Activated T-helper 2 cell treated with anti-CD3 and anti-CD28 coated beads, Interferon-gamma antibody, Interleukin-2, Interleukin-4, amounts not matched to agents 10 μg/mL and 5 μg/mL and 100 μg/mL, durations not matched to agents 14 hours and 24 hours and 36 hours (primary cell): ENCODE measurements at places on chromosomes 5 and 9.

GRCh38 chr9:95669253-95669652 is 152.5 kb upstream of the PTCH1 start:
- no peaks in the 10 kb centered on the region for H3K36me3 ChIP-seq
- DNase-seq, result no peak
- H3K27ac ChIP-seq, result no peak overlapping the region
- H3K4me1 ChIP-seq, result no peaks in the 10 kb centered on the region
- peaks cover 35% of the 10 kb centered on the region for H3K27me3 ChIP-seq
- H3K4me3 ChIP-seq, result no peak overlapping the region

DNA sequence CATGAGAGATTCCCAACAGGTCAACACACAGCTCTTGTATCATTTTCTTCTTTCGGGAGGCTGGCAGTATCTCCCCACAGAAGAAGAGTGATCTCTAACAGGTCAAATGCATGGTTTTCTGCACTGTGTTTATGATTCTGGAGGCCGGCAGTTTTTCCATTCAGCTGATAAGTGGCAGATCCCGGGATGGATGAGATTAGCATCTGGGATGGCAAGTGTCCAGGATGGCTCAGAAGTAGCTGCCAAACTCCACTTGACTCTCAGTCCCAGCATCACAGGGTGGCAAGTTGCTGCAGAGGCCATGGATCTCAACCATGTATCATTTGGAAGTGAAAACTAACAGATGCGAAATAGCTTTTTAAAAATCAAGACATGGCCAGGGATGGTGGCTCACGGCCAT is 97.8 kb upstream of the SLC44A1 start:
- H3K4me1 ChIP-seq, result no peaks in the 10 kb centered on the region
- DNase-seq, result no peak
- H3K36me3 ChIP-seq, result no peaks in the 10 kb centered on the region
- no peak overlapping the region for H3K27ac ChIP-seq
- no peak overlapping the region for H3K4me3 ChIP-seq
- peaks cover 8% of the 10 kb centered on the region for H3K27me3 ChIP-seq

- no peak overlapping the region for H3K27ac ChIP-seq
- peaks cover 18% of the 10 kb centered on the region for H3K4me1 ChIP-seq
- no peak overlapping the region for H3K4me3 ChIP-seq
- H3K27me3 ChIP-seq, result peaks cover 15% of the 10 kb centered on the region
- DNase-seq, result no peak
- peaks cover 3% of the 10 kb centered on the region for H3K36me3 ChIP-seq
Observed at GRCh38 chr9:96029722-96030530, 154.4 kb downstream of the ERCC6L2 start.

- DNase-seq, result no peak
- no peaks in the 10 kb centered on the region for H3K36me3 ChIP-seq
- no peak overlapping the region for H3K4me3 ChIP-seq
- H3K27me3 ChIP-seq, result no peaks in the 10 kb centered on the region
Observed at GRCh38 chr9:72856972-72857623, 95.8 kb downstream of the ALDH1A1 start.

- no peaks in the 10 kb centered on the region for H3K27me3 ChIP-seq
- H3K36me3 ChIP-seq, result no peaks in the 10 kb centered on the region
- H3K4me1 ChIP-seq, result no peaks in the 10 kb centered on the region
- no peak overlapping the region for H3K27ac ChIP-seq
- no peak for DNase-seq
- no peak overlapping the region for H3K4me3 ChIP-seq
Observed at GRCh38 chr9:76322810-76323209, 71.4 kb downstream of the RFK start.

DNA sequence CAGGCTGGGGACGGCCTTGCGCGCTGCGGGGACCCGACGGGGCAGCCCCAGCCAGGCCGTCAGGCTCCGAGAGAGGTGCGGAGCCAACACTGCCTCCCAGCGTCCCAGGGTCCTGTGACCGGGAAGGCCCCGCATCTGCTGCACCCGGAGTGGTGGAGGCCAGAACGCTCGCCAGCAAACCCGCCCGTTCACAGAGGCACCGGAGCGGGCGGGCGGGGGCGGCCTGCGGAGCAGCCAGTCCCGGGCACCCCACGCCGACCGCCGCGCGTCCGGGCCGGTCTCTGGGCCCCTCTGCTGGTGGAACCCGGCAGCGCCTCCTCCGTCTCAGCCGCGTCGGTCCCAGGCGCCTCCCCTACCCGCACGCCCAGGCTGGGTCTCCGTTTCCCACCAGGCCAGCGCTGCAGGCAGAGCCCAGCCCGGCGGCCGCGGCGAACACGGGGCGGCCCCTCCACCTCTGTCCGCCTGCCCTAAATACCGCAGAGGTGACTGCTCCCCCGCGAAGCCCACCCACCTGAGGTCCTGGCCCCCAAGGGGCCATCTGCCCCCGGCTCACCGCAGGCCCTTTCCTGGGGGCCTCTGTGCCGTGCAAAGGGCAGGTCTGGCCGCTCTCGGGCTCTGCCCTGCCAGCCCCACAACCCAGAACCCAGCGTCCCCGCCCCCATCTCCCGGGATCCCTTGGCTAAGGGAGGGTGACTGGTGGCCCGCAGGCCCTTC is 15.9 kb downstream of the EXD3 start:
- peaks cover 2% of the 10 kb centered on the region for H3K36me3 ChIP-seq
- H3K27me3 ChIP-seq, result peaks cover 2% of the 10 kb centered on the region

GRCh38 chr5:80149161-80149609 is 106.7 kb downstream of the SERINC5 start:
- DNase-seq, result no peak
- no peak overlapping the region for H3K27ac ChIP-seq
- no peaks in the 10 kb centered on the region for H3K27me3 ChIP-seq
- H3K36me3 ChIP-seq, result peaks cover 74% of the 10 kb centered on the region
- no peak overlapping the region for H3K4me3 ChIP-seq

GRCh38 chr5:139660923-139661814 is 13.0 kb downstream of the CXXC5 start:
- no peak overlapping the region for H3K4me3 ChIP-seq
- no peaks in the 10 kb centered on the region for H3K27me3 ChIP-seq
- no peak overlapping the region for H3K27ac ChIP-seq
- H3K36me3 ChIP-seq, result no peaks in the 10 kb centered on the region
- DNase-seq, result no peak

GRCh38 chr5:27020973-27021372 is 17.4 kb downstream of the CDH9 start:
- no peak overlapping the region for H3K4me3 ChIP-seq
- H3K4me1 ChIP-seq, result no peaks in the 10 kb centered on the region

DNA sequence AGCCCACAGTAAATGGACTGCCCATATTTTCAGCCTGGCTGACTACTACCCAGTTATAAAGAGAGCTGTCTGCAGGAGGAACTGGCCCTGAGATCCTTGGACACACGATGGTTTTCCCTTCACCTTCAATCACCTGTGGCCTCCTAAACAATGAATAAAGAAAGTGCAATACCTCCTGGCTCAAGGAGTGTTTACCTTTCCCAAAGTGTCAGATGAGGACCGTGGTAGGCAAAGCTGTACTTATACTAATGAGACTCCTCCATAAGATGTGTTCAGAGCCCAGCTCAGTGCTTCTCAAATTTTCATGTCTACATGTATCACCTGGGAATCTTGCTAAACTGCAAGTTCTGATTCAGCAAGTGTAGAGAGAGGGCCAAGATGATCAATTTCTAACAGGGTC is 284.5 kb upstream of the VLDLR start:
- no peaks in the 10 kb centered on the region for H3K27me3 ChIP-seq
- no peaks in the 10 kb centered on the region for H3K4me1 ChIP-seq
- no peak overlapping the region for H3K4me3 ChIP-seq

DNA sequence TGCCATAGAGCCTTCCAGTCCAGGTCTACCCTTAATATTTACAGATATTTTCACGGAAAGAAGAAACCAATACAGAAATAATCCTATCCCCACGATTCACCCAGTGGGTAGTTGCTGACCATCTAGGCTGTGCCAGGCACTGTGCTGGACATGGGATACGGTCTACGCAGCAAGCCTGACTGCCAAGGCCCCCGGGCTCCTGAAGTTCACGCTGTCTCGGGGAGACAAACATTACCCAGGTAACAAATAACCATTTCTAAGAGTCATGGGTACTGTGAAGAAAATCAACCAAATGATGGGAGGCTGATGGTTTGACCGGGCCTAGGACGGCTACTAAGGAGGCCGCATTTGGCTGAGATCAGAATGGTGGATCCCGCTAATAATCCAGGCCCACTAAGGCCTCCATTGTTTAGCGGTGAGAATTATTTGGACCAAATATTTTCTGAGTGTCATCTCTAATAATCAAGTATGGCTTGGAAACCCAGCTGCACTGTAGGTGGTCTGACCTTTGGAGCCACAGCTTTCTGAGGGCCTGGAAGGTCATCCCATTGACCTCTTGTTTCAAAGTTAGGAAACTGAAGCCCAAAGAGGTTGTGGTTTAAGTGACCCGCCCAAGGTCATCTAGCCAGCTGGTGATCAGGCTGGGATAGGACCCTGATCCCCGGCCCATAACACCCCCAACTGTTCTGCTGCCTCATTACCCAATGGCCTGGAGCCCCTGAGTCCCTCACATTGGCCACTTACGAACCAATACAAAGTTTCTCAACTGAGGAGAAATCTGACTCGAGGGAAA is 82.4 kb downstream of the AK8 start:
- H3K4me1 ChIP-seq, result peaks cover 2% of the 10 kb centered on the region
- H3K27me3 ChIP-seq, result peaks cover 37% of the 10 kb centered on the region
- no peaks in the 10 kb centered on the region for H3K36me3 ChIP-seq

- no peak overlapping the region for H3K4me3 ChIP-seq
- H3K36me3 ChIP-seq, result no peaks in the 10 kb centered on the region
- H3K27me3 ChIP-seq, result peaks cover 4% of the 10 kb centered on the region
- no peak for DNase-seq
Observed at GRCh38 chr5:113187906-113188305, 211.3 kb downstream of the DCP2 start.

DNA sequence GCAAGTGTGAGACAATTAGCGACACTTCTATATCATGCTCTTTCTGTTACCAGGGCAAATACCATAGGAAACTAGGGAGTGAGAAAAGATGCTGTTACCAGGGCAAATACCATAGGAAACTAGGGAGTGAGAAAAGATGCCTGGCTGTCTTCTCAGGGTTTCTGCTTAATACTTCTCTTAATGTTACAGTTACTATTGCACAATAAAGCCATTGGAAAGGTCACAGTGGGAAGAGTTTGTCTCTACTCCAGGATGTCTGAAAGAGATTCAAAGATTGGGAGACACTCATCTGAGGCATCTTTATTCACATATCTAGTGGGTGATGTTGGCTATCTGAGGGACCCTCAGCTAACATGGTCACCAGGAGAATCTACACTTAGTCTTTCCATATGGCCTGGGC is 431.7 kb upstream of the POU5F2 start:
- no peak overlapping the region for H3K4me3 ChIP-seq
- no peak overlapping the region for H3K27ac ChIP-seq
- no peak for DNase-seq
- H3K27me3 ChIP-seq, result no peaks in the 10 kb centered on the region
- no peaks in the 10 kb centered on the region for H3K4me1 ChIP-seq

- H3K27me3 ChIP-seq, result no peaks in the 10 kb centered on the region
- H3K4me1 ChIP-seq, result peaks cover 40% of the 10 kb centered on the region
- no peak overlapping the region for H3K27ac ChIP-seq
- no peak overlapping the region for H3K4me3 ChIP-seq
- H3K36me3 ChIP-seq, result peaks cover 29% of the 10 kb centered on the region
Observed at GRCh38 chr5:56142233-56142613, 90.9 kb downstream of the ANKRD55 start.

DNA sequence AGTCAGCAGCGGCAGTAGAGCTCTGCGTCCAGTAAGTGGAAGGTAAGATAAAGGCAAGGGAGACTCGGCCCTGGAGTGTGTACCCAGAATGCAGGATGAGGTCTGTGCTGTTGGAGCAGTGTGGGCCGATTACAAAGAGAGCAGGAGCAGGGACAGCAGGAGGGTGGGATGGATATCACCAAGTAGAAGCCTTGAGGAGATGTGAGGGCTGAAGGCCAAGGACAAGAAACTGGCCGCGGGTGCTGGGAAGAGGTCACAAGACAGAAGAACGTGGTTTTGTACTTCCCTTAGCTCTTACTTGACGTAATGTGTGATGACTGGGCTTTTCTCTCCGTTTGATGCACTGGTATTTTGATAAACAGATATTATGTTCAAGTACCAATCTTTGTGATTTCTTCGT is 43.7 kb downstream of the OR2V1 start:
- peaks cover 21% of the 10 kb centered on the region for H3K27me3 ChIP-seq
- no peak for DNase-seq
- H3K36me3 ChIP-seq, result no peaks in the 10 kb centered on the region
- H3K4me3 ChIP-seq, result no peak overlapping the region
- H3K27ac ChIP-seq, result no peak overlapping the region
- no peaks in the 10 kb centered on the region for H3K4me1 ChIP-seq

GRCh38 chr5:53112909-53113308 is 3.4 kb upstream of the MOCS2 start:
- peaks cover 4% of the 10 kb centered on the region for H3K27me3 ChIP-seq
- H3K4me1 ChIP-seq, result peaks cover 18% of the 10 kb centered on the region
- H3K27ac ChIP-seq, result no peak overlapping the region
- DNase-seq, result no peak

GRCh38 chr5:33105521-33105941 is 335.2 kb upstream of the TARS1 start:
- H3K27ac ChIP-seq, result no peak overlapping the region
- H3K4me1 ChIP-seq, result no peaks in the 10 kb centered on the region
- no peak for DNase-seq

GRCh38 chr9:126699401-126699881 is 85.7 kb downstream of the LMX1B start:
- H3K36me3 ChIP-seq, result no peaks in the 10 kb centered on the region
- peaks cover 2% of the 10 kb centered on the region for H3K4me1 ChIP-seq
- DNase-seq, result no peak
- H3K27ac ChIP-seq, result no peak overlapping the region
- H3K4me3 ChIP-seq, result no peak overlapping the region

DNA sequence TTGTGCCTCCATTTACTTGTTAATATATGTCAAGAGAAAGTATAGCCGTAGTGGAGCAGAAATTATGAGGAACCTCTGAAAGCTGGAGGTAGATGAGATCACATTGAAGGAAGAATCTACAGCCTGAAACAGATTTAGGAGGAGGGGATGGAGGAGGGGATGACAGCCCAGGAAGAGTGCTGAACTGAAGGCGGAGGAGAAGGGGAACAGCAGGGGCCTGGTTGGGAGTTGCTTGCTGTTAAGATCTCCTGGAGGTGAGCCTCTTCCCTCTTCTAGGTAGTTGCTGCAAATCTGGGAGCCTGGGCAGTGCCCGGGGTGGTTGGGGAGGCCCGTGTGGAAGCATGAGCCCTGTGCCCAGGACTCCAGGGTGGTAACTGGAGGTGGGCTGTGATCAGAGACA is 111.8 kb upstream of the SEMA6A start:
- H3K4me1 ChIP-seq, result no peaks in the 10 kb centered on the region
- no peak overlapping the region for H3K4me3 ChIP-seq
- H3K36me3 ChIP-seq, result no peaks in the 10 kb centered on the region
- H3K27me3 ChIP-seq, result no peaks in the 10 kb centered on the region
- no peak for DNase-seq

DNA sequence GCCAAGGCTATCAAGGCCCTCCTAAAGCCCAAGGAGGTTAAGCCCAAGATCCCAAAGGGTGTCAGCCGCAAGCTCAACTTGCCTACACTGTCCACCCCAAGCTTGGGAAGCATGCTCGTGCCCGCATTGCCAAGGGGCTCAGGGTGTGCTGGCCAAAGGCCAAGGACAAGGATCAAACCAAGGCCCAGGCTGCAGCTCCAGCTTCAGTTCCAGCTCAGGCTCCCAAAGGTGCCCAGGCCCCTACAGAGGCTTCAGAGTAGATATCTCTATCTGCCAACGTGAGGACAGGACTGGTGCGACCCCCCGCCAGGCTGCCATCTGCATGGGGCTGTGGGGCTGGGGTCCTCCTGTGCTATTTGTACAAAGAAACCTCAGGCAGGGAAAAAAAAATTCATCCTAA is 3.3 kb downstream of the HOMER1 start:
- no peak overlapping the region for H3K27ac ChIP-seq
- no peaks in the 10 kb centered on the region for H3K36me3 ChIP-seq
- peaks cover 55% of the 10 kb centered on the region for H3K4me1 ChIP-seq
- peaks cover 3% of the 10 kb centered on the region for H3K27me3 ChIP-seq
- H3K4me3 ChIP-seq, result peak overlapping the region; percentile 83
- DNase-seq, result no peak
